H1 (cell line): ENCODE measurements at places on chromosomes 3 and 15. TPM values are rescaled to one million over a fixed set of nuclear protein-coding genes. Genes with fewer than 3 reads are reported as not detected.

DNA sequence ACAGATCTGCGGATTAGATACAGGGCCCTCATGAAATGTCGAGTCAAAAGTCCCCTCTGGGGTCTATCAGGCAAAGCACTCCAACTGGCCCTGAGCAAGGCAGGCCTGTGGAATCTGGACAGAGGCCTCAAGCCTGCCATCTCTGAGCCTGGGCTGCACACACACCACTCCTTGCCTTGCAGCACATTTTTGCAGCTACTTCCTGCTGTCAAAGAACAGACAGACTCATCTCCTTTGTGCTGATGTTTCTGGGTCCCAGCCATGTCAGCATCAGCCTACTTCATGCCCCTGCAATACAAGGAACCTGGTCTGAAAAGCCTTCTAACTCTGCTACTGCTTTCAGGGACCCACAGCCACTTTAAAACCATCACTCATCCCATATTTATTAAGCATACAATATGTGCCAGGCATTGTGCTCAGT is 60.6 kb upstream of the IL12A start:
- no peak for DNase-seq

DNA sequence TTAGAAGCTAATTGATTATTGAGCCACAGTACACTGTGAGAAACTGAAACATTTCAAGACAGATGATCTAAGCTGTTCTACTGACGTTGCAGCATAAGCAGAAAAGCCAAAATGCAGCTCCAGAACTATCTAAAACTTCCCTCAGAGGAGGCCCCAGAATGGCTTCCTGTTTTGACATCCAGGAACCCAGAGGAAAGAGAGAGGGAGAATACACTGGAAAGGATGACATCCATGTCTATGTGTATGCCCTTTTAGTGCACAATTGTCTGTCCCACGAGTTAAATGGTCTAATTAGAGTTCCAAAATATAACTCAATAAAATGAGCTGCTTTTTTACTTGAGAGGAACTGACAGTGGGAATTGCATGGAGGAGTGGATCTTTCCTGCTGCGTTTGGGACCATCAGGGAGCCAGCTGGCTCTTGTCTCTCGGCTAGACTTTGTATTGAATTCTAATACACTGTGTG is 688.1 kb downstream of the ZNF385D start:
- no peak for DNase-seq

DNA sequence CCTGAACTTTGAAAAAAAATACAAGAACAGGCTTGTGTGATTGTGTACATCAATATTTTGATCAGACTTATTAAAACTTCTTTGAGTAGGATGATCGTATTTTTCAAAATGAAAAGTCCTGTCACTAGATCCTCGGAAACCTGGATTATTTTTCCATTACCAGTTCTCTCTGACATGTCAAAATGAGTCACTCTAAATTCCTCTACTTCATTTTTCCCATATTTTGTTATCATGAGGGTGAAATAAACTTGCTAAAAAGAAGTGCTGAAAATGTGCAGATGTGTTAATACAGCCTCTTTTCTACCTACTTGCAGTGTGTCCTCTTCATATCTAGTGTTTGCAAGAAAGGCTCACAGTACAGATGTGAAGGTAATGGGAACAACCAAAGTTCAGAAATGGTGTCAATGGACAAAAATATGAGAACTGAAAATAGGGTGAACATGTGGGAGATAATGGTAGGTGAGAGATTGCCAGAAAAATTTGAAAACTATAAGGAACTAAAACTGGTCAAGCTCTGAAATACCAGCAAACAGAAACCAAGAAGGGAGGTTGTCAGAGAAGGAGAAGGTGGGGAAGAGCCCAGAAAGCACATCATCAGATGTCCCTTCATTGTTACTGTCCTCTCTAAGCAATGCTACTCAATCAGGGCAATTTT is 108.2 kb downstream of the EOMES start:
- DNase-seq: no peak

GRCh38 chr3:161674402-161674801 is 177.8 kb downstream of the OTOL1 start:
- no peak for DNase-seq

ZPLD1 gene
- not detected in 2 replicates for total RNA-seq

SPESP1 gene
- total RNA-seq: not detected in 2 replicates
